Stimulated activated CD4-positive, alpha-beta T cell treated with anti-CD3 and anti-CD28 coated beads, Interleukin-15, amount 100 ng/mL, for 48 hours (primary cell): ENCODE measurements at places on chromosomes 7 and 10.
A peak's percentile ranks its signal among the peaks of the same experiment; 100 is the strongest.

GRCh38 chr10:5888351-5888750 is 1.3 kb downstream of the ANKRD16 start:
- DNase-seq, result no peak

DNA sequence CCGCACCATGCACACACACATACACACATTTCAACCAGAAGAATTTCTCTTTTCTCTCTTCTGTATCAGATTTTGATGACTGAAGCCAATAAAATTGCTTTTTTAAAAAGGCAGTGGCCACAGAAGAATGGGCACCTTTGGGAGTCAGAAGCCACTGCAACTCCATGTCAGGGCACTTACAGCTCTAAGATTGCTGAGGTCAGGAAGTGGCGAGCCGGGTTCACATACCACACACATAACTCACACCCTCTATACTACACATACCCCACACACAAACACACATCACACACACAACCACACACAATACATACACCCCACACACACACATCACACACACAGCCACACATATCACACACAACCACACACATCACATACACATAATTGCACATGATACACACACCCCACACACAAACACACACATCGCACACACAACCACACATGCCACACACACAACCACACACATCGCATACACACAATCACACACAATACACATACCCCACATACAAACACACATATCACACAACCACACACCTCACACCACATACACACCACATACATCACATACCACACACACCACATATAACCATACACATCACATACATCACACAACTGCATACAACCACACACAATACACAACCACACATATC is 31.2 kb downstream of the GPRIN2 start:
- no peak for DNase-seq

DNA sequence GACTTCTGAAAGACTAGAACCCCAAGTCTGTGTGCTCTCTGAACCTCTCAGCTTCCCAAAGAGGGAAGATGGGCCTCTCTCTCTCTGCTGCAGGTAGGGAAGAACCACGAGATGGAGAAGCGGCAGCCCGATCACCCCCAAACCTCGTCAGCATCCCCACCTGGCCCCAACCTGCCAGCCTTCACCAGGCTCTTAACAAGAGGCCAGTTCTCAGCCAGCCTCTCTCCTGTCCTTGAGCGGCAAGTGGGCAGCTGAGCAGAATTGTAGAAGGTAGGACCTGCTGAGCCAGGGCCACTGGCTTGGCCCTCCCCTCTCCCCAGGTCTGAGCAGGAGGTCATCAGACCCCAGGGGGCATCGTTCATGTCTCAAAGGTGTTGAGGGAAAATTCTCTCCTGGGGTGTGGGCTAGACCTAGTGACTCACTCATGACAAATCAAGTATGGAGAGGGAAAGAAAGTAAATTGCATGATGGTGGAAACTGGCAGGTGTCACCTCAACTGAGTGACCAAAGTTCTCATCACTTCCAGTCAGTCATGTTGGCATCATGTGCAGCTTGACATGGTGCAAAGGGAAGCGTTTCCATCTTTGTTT is 92.0 kb upstream of the GPR26 start:
- DNase-seq, result no peak

- peak; percentile 60 for DNase-seq
Observed at GRCh38 chr7:71733107-71733870, 601.3 kb downstream of the GALNT17 start.

DNA sequence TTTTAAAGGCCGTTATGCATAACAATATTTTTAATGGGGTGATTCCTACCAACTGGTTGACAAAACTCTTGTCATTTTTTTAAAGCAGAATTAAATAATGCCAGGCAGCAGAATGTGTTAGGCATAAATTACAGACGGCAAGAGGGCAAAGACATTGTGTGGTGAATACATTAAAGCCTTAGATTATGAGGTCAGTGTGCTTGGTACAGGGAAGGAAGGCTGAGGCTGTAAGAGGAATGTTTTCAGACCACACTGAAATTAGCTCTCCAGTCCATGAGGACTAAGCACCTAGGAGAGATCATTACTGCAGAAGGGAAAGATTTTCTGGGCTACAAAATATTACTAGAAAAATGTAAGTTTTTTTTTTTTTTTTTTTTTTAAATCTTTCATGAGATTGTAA is 312.8 kb upstream of the PRKCQ start:
- no peak for DNase-seq

GRCh38 chr7:26497801-26498596 is 206.3 kb downstream of the SNX10 start:
- DNase-seq, result no peak

DNA sequence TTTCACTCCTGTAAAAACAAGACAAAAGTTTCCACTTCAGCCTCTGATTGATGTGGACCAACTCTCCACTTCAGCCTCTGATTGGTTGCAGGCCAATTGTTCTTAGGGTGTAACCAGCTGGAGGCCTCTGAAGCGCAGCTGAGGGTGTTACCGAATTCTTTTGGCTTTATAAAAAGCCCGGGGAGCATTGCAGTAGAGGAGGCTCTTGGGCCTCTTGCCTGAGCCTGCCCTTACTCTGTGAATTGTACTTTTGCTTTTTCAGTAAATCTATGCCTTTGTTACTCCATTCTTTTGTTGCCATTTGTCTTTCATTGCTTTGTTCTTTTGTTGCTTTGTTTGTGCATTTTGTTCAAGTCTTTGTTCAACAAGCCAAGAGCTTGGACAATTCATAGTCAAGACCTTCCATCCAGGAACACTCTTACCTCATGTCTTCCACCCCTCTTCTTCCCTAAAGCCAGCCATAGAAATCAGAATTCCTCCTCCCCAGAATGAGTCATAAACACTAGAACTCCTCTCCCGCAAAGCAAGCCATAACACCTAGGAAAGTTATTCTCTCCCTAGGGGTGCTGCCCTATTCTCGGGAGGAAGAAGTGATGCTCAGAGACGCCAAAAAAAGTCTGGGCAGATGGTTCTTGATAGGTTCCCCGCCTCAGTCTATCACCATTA is 53.5 kb upstream of the ARMC3 start:
- DNase-seq, result no peak

- DNase-seq, result no peak
Observed at GRCh38 chr7:8507566-8507965, 74.2 kb downstream of the NXPH1 start.

DNA sequence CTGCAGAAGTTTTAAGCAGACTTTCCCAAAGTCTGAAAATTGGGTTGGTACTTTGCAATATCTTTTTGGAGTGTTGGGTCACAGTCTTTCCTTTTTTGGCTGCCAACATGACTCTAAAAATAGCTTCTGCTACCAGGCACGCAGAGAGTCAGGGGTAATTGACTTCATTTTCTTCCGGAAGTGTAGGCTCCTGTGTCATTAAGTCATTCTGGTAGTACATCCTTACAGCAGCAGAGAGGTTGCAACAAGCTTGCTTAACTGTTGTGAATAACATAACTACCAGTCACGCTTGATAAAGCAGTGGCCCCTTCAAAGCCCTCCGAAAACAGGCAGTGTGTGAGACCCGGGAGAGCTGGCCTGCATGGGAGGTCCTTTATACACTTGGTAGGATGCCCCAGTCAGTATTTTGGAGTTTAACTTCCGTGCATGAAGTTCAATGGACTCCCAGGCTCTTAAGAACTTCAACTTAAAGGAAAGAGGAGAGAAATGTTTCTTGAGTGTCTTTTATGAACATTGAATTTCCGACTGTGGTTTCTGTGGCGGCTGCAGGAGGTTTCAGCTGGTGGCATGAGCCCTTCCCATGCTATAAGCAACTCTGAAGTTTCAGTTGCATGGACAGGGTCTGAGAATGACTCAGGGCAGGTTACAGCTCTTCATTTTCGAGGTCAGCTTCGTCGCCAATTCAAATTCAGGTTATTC is 310.7 kb downstream of the GALNT17 start:
- no peak for DNase-seq

GRCh38 chr7:107588529-107589130 is 8.6 kb downstream of the BCAP29 start:
- no peak for DNase-seq

DNA sequence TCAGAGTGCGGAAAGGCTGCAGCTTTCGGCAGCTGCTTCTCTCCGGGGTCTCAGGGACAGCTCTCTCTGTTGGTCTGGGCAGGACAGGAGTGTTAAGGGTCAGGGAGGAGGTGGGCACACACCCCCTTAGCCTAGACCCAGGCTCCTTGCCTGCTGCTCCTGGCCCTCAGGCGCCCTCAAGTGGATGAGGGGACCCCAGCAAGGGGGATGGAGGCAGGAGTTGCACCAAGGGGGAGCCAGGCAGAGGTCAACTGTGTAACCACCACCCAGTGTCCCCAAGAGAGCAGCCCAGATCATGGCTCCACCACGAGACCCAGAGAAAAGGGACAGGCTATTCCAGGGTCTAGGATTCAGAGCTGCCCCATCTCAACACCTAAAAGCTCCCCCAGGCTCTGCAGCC is 26.9 kb downstream of the SPOCK2 start:
- DNase-seq, result no peak

DNA sequence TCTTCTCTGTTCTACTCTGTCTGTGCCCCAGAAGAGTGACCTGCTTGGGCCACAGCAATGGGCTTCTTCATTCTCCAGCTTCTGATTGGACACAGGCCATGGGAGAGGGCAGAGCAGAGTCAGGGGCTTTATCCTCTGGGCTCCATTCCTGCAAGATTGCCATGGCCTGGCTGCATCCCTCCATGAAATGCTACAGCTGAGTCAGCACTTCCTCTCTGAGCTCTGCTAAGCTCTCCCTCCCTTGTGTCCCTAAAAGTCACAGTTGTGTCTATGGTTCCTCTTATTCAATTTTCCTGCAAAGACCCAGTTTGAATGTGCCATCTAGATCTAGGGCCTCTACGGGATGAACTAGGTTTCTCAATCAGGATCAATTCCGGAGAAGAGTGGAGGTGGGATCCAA is 903.8 kb downstream of the TYW1 start:
- DNase-seq, result no peak

DNA sequence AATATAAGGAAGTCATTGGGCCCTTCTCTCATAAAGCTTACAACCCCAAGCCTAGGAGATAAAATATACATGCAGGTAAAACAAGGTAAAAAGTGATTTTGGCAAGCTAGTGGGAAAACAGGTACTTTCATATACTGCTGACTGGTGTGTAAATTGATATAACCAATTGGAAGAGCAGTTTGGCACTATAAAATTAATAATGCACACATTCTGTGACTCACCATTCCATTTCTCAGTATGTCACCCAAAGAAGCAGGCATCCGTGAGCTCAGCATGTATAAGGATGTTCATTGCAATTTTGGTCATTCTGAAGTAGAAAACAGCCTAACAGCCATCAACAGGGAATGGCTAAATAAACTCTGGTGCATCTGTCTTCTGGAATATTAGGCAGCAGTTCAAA is 2.9 kb downstream of the MACROH2A2 start:
- no peak for DNase-seq

DNA sequence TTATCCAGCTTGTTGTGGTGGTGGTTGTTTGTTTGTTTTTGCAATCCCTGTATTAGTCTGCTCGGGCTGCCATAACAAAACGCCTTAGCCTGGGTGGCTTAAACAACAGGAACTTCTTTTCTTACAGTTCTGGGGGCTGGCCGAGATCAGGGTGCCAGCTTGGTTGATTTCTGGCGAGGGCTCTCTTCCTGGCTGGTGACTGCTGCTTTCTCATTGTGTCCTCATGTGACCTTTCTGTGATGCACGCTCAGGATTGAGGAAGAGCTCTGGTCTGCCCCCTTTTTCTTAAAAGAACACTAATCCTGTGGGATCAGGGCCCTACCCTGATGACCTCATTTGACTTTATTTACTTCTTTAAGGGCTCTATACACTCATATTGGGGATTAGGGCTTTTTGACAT is 107.1 kb upstream of the NRP1 start:
- DNase-seq, result no peak

- DNase-seq, result no peak
Observed at GRCh38 chr7:158329686-158330085, 257.9 kb downstream of the PTPRN2 start.

- DNase-seq, result no peak
Observed at GRCh38 chr7:95001815-95002561, 94.6 kb downstream of the PPP1R9A start.

DNA sequence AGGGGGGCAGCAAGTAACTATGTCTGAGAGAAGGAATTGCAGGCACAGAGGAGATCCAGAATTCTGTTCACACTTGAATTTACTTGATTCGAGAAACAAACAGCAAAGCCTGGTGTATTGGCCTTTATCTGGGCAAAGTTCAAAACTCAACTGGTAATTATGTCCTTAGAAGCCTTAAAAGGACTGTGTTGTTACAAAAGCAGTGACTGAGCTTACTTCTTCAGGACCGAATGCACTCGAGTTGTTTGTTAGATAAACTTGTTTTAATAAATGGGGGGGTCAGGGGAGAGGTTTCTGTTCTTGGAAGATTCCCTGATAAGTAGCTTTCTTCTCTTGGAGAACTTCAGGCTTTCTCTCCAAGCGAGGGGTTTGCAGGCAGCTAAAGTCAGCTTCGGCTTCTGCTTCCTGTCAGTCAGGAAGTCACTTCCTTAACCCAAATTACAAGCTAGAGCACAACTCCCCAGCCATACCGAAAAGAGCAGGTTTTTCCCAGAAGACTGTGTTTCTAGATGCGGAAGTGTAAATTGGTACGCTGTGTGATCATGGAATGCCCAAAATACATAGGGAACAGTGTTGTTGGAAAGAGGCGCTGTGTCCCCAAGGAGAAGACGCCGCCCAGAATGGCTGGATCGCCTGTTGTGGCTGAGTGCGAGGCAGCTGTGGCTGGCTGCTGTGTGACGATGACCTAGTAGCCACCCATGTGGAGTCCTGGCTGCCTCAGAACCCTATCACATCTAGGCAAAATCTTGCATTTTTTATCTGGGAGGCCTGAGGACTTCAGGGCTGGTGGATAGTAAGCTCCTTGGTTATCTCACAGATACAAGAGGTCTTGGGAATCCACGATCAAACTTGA is 110.4 kb downstream of the TCF7L2 start:
- no peak for DNase-seq

DNA sequence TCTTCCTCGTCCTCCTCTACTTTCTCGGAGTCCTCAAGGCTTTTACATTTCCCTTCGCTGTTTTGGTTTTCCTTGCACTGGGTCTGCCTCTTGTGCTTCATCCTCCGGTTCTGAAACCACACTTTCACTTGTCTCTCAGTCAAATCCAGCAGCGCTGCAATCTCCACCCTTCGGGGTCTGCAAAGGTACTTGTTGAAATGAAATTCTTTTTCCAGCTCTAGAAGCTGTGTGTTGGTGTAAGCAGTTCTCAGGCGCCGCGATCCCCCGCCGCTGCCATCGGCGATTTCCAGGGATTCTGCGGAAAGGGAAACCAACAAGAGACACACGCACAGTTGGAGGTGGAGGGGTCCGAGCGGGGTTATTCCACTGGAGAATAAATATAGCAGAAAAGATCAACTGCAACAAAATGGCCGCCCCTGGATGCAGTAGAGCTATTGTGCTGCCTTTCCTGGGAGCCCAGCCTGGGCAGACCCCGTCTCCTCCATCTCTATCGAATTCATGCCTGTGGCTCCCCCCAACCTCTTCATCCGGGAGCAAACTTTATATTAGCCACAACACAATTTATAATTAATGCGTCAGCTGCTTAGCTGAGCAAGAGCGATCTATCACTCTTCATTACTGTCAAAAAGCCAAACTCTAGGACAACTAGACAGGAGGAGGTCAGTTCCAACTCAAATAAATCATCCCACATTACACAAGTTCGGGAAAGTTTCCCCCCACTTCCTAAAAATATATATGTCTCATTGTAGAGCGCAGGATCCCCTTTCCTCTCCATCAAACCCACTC is 1.1 kb downstream of the HOXA2 start:
- no peak for DNase-seq
